ENCODE measurements at places on chromosomes 3 and 15.
A peak's percentile ranks its signal among the peaks of the same experiment; 100 is the strongest.

DNA sequence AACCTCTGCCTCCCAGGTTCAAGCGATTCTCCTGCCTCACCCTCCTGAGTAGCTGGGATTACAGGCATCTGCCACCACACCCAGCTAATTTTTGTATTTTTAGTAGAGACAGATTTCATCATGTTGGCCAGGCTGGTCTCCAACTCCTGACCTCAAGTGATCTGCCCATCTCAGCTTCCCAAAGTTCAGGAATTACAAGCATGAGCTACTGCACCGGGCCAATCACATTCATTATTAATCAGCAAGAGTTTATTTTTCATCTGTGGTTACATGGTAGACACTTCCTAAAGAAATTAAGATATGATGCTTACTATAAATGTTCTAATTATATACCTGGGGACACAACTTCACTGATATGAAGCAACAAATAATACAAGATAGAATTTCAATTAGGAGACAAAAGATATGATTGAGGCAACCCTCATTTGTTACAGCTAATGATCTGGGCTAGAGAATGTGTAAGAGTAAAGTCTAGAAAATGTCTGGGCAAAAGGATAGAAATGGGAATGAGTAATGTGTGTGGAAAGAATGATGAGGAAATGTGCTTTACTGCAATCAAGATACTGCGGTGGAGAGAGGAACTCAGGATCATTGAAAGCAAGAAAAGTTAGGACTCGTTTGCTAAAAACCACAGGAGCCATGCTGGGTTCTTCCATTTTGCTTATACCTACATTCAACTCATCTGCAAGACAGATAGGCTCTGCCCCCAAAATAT, 366.8 kb downstream of the ZIC1 start:
- DNase-seq, result no peak

- DNase-seq, result no peak
These were observed 204.4 kb downstream of the SLC9A9 start for GRCh38 chr3:143643905-143644304.

DNA sequence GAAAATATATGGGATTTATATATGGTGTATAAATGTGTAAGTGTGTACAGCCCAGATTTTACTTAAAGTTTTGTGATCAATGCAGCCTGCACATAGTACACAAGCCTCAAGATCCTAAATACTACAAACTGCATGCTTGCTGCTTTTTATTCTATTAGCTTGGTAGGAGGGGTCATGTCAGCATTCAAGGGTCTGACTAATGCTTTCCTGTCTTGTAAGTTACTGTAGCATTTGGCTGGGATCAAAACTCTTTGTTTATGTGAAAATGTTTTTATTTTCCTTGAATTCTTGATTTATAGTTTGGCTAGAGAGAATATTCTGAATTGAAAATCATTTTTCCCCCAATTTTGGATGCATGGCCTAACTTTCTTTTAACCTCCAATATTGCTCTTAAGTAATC, 370.9 kb downstream of the NSUN3 start:
- DNase-seq, result no peak

DNA sequence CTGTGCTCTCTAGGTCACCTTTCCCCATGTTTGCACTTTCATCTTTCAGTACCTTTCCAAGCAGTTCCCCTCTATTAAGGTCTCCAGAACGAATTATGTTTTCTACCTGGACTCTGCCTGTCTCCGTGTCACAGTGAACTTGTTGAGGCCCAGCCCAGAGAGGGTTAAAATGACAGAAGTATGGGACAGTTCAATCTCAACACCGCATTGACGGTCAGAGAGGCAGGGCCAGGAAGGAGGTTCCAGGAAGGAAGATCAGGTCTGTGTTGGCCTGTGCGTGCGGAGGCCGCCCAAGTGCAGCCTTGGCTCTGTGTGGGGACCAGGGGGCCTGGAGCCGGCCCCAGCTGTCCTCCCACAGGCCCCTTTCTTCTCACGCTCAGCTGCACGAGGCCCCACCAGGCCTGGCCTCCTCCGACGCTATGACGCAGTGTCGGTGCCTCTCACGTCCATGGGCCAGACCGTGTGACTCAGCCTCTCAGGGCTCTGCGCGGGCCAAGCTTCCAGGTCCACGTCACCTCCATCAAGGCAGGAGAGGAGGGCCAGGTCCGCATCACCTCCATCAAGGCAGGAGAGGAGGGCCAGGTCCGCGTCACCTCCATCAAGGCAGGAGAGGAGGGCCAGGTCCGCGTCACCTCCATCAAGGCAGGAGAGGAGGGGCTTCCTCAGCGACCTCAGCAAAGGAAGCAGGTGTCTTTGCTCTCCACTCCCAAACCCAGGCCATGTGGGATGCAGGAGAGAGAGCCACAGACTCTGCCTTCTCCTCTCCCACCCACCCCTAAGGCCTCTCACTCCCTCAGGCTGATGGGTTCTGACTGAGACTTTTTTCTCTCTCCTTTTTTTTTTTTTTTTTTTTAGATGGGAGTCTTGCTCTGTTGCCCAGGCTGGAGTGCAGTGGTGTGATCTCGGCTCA, 83.1 kb downstream of the CPN2 start:
- DNase-seq, result no peak

DNA sequence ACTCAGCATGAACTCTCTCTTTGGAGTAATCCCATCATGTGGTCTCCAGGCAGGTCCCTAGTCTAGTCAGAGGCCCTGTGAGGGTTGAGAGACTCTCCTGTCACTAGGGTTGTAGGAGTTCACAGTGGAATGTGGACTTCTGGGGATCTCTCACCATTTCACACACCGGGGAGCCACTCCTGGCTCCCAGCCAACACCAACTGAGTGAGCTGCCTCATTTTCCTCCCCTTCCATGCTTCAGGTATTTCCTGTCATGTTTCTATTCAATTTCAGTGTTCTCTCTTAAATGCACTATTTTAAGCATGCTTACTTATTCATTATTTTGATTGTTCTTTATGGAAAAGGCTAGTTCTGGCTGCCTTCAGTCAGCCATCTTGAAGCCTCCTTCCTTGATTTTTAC, 467.5 kb upstream of the ARL6 start:
- no peak for DNase-seq

GRCh38 chr3:20190991-20191390, 5.0 kb upstream of the SGO1 start:
- DNase-seq, result no peak

DNA sequence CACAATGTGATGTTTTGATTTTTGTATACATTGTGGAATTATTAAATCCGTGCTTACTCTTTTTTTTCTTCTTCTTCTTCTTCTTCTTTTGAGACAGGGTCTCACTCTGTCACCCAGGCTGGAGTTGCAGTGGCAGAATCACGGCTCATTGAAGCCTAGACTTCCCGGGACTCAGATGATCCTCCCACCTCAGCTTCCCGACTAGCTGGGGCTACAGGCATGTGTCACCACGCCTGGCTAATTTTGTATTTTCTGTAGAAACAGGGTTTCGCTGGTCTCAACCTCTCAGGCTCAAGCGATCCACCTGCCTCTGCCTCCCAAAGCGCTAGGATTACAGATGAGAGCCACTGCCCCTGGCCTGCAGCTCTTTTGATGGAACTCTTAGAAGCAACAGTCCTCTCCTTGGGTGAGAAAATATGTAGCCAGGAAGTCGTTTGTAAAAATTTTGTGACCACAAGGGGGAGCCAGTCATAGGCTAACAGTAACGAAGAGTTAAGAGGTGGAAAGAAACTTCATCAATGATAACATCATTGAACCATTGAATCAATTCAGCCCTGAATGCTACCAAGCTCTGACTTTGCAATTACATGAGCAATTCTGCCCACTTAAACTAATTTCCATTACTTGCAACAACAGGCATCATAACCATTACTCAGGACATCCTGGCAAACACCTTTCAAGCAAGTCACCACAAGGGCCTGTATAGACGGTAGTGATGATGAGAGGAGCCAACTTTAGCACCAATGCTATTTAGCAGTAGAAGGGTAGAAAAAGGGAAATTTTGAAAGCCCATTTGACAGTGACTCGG, 16.7 kb upstream of the CMTM7 start:
- no peak for DNase-seq

DNA sequence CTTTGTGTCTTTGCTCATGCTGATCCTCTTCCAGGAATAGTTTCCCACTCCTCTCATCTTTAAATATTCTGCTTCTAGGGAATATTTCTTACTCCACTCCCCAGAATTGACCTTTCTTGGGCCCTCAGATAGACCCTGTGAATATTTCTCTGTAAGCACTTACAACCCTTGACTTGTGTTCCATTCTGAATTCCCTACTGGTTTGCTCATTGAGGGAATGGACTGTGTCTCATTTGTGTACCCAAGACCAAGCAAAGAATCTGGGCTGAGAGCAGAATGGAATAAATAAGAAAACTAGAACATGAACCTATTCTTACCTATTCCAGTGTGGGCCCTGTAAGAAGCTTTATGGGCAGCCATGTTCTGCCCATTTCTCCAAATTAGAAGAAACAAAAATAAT, 72.7 kb upstream of the TSPAN3 start:
- DNase-seq, result no peak

DNA sequence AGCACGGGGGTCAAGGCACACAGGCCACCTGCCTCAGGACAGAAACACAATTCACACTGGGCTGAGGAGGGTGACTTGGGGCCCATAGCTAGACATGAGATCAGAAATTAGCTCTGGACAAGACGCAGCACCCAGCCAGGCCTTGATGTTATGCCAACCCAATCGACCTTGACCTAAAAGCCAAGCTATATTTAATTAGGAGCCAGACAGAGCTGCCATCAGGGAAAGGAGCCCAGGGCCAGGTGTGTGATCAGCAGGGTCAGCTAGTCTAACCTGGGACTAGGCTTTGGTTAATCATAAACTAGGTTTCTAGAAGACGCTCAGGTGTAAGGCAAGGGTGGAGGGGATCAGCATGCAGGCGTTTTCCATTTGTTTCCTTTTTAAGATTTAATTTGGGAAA, 23.9 kb upstream of the SLC25A36 start:
- DNase-seq, result no peak

DNA sequence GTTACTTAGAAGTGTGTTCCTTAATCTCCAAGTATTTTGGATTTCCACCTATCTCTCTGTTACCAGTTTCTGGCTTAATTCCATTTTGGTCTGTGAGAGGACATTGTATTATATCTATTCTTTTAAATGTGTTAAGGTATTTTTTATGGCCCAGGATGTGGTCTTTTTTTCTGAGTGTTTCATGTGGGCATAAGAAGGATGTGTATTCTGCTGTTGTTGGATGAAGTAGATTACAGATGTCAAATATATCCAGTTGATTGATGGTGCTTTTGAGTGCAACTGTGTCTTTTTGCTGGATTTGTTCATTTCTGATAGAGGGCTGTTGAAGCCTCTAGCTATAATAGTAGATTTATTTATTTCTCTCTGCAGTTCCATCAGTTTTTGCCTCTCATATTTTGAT, 136.5 kb upstream of the AZI2 start:
- no peak for DNase-seq

- DNase-seq, result peak; percentile 66
These were observed 89.9 kb downstream of the IL12A start for GRCh38 chr3:160078533-160078932.

DNA sequence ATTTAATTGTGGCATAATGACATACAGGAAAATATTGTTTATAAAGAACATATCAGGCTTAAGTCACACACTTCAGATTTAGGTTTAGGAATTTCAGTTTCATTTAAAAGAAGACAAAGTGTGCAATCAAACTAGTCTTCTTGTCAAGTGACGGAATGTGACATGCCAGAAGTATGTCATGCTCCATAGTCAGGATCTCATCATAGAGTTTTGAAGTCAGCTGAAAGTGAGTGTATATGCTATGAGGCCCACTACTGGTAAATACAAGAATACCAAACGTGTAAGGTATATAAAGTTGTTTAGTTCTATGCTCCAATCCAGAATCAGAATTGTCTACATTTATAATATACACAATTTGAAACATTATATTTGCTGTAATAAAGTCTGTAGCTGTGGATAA, 988.4 kb downstream of the TBL1XR1 start:
- no peak for DNase-seq

DNA sequence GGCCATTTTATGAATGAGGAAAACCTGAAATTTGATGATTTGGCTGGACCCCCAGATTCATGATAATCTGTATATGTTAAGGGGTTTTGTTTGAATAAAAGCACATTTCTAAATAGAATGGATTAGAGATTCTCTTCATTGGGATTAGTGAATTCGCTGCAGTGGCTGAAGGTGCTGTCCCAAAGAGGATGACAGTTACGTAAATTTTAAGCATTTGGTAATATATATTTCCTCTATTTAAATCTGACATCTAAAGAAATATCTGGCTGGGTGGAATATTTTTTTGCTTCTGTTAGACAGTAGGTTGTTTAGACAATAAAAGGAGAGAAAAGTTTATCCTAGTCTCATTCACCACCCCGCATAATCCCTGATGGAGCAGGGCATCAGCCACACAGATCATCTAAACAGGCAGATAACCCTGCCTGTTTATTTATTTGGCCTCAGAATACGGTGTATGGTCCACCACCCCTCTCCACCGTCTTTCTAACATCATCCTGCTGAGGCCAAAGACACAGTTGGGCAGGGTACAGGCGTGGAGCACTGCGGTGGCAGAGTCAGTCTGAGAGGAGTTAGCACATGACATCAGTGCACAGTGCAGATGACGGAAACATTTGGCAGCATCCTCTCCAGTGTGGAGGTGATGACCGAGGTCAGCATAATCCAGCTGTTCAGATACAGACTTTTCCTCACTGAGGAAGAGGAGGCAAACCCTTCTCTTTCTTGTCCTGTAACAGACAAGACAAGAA, 20.4 kb upstream of the NFKBIZ start:
- DNase-seq, result no peak

DNA sequence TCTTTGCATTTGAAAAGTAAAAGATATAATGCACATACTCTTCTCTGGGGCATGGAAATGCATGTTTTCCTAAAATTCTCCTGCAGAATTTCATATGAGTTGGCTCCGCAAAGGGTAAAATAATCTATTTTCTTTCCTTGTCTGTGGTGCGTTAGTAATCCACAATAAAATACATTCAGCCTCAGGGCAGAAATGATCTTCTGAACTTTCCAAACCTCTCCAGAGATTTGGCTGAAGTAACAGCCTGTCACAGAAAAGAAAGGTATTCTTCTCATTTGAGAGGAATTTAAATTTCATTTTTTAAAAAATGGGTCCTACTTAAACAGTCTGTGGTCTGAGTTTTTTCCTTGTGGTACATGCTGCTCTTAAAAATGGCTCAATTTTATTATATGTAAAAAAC, 182.7 kb upstream of the DCBLD2 start:
- no peak for DNase-seq

DNA sequence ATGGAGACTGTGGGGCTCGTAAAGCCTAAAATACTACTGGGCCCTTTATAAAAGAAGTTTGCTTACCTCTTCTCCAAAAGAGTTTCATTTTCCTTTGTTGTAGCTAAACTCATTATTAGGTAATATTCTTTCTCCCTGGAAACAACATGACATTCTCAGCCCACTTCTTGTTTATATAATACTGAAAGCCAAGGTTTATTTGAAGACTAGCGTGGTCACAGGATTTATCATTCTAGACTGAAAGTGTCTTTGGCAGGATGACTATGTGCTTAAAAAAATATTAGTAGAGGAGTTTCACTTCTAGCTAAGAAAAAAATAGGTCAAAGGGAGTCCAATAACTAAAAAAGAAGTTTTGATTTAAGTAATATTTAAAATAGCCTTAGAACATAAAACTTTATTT, 1085.2 kb upstream of the CADM2 start:
- DNase-seq, result no peak

GRCh38 chr3:11928381-11928780, 75.8 kb upstream of the SYN2 start:
- peak; percentile 84 for DNase-seq

GRCh38 chr3:171842864-171843518, at the start of gene TMEM212:
Gene TMEM212, plus strand, starts transcription at chr3:171843349. Its CDS starts 35 bp downstream, at chr3:171843384.
- DNase-seq, result no peak

- no peak for DNase-seq
These were observed 30.4 kb downstream of the SLC6A20 start for GRCh38 chr3:45765958-45766357.

- DNase-seq, result no peak
These were observed 1.1 kb upstream of the LPP start for GRCh38 chr3:188152660-188153436.

- DNase-seq, result no peak
These were observed 63.4 kb downstream of the CYP19A1 start for GRCh38 chr15:51274956-51275355.

Data from NCI-H524 treated with DMSO at 0.1 percent for 48 hours (cell line).